ENCODE measurements at places on chromosomes 5 and 9.

- no peak for DNase-seq
These were observed 58.0 kb downstream of the DOCK2 start for GRCh38 chr5:169695025-169695625.

DNA sequence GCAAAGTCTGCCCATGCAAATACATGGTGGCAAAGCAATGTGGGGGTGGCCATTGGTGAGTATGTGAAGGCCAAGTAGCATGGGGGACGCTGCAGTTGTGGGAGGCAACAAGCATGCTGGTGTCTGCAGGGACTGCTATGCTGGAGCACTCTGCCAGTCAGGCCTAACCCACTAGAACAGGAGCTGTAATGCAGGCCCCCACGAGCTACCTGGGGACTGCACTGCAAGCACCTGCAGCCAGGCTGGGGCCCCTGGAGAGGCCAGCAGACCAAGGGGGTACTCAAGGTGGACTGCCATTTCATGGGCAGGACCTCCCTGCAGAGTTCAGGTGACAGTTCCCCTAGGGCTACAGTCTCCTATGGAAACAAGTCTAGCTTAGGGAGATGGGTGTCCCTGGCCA is 183.8 kb upstream of the PDE4D start:
- no peak for DNase-seq

DNA sequence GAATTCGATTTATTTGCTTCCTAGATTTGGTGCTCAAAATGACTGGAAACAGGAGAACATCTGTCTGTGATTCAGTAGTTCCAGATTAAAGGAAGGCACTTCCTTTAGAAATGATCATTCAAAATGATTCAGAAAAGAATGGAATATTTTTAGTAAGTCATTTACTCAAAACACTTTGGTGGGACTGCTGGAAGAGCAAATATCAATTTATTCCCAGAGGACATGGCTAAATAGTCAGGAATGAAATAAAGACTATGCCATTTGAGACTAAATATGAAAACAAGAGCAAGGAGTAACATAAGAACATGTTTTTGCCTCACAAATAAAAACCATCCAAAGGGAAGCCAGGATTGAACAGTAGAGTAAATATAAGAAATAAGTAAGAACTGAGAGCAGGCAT is 138.6 kb upstream of the RASA1 start:
- no peak for DNase-seq

DNA sequence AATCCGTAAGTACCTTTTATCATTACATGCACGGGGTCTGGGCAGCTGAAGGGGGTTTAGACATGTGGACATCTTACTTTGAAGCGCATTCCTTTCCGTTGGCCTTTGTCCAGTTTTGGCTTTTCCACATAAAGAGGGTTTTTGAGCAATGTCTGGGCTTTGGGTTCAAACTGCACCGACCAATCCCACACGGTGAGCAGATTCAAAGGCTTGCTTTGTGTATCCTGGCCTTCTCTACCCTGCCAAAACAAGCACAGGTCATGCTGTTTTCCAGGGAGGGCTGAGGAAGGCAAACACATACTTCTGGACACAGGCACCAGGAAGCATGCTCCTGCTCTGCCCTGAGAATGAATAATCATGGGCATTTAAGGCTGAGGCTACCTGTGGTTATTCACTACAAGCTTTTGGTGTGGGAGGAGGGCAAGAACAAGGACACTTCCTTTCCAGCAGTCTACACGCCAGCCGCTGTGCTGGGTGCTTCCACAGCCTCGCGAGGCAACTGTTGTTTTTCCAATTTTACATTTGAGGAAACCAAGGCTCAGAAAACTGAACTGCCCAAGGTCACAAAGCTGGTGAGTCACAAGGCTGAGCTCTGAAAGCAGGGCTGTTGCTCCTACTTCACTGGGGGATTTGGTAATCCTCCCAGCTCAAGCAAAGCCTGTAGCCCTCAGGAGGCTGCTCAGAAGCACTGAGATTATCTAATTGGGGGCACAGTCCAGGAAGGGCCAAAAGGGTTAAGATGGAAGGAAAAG is 59.8 kb upstream of the GOLPH3 start:
- no peak for DNase-seq

GRCh38 chr9:14192556-14192955 is 121.4 kb downstream of the NFIB start:
- no peak for DNase-seq

DNA sequence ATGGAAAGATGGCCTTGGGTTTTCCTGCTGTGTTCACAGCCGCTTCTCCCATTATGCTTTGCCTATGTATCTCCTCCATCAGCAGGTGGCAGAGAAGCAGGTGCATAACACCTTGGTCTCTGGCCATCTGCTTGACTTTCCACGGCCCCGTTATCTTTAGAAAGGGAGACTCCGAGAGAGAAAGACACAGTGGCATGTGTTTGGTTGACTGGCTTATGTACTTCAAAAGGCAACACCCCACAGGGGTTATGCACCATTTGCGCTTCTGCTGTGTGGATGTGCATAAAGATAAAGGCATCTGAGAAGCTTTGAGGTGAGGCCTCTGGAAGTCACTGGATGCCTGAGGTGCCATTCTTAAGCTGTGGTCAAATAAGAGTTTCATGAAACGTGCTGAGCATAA is 138.4 kb downstream of the EGFLAM start:
- no peak for DNase-seq

DNA sequence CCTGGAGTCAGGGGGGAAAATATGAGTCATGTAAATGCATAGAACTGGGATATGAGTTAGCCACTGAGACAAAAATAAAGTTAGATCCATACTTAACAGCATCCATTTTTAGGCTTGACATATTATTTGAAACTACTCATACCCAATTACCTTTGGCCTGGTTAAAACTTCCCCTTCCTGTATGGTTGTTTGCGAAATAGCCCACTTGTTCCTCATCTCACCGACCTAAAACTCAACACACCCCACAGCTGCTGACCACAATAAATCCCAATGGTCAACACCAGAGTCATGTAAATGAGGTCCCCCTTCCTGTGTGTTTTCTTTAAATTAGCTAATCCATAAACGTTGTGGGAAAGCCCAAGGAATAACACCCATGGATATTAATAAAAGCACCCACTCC is 55.2 kb upstream of the TMEM215 start:
- DNase-seq: no peak

DNA sequence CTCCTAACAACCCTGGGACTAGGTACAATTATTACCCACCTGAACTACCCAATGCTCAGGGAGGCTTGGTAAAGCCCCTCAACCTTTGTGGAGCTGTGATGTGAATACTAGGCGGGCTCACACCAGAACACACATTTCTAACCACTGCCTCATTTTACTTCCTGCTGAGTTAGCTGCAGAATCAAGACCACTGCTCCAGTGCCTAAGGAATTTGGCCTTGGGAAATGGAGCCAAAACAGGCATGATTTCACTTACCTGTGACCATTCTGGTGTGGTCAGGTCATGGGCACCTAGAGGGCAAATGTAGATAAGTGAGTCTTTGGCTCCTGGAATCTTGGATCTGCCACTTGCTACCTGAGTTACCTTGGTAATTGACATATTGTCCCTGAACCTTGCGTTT is 5.2 kb downstream of the WWC1 start:
- DNase-seq: no peak

GRCh38 chr9:109806506-109807115 is 26.6 kb downstream of the PALM2AKAP2 start:
- no peak for DNase-seq

DNA sequence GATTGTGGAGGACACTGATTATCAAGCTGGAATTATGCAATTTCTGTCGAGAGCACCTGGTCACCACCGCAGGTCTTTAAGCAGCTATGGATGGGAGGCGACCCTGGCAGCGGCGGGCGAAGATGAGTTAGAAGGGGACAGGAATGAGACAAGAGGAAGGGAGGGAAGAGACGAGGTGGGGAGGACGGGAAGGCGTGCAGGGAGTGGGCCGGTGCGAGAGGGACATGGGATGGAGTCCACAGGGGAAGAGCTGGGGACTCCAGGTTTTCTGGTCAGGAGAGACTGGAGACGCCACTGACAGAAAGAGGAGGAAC is 192.3 kb downstream of the MELK start:
- DNase-seq: no peak

DNA sequence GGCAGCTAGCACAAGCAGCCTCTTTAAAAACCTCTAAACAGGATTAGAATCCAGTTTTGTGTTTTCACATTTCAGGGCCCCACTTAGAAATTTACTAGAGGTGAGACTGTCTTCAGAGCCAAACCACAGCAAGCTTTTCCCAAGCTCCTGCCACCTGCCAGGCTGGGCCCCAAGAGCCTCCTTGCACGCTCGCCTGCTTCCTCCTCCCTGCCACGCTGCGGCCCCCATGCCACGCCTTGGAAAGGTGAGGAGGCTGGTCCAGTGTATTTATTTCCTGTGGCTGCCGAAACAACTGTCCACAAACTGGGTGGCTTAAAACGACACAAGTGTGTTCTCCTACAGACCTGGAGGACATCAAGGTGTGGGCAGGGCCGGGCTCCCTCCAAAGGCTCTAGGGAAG is 43.4 kb downstream of the NKX2-5 start:
- DNase-seq: no peak

- no peak for DNase-seq
These were observed 46.6 kb downstream of the CD180 start for GRCh38 chr5:67149951-67150523.

GRCh38 chr9:99079542-99079941 is 25.4 kb upstream of the TGFBR1 start:
- no peak for DNase-seq

DNA sequence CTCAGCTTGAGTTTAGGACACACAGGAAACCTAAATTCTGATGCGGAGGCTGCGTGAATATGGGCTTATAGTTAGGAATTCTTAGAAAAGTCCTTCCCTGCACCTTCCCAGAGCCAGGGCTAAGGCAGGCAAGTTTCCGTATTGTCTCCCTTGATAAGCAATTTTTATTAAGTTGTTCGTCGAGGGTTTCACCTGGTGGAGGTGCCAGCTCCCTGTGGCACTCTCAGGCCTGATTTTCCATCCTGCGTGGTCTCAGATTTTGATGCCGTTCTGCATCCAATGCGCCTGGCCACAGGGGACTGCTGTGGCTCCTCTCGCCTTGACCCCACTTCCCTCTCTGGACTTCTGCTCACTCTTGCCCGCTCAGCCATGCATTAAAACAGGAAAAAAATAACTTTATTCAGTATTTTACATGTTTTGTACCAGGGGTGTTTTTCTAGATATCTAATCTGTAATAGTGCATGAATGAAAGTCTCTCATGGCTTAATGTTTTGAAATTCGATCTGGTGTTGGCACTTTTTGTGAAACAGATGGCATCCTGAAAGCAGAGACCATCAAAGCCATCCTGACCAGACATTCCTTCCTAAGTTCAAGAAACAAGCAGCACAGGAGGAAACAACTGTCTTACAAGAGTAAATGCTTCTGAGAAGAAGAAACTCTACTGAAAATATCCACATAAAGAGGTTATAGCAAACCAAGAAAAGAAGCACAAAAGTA is 50.7 kb downstream of the TRIP13 start:
- no peak for DNase-seq
